T-cell (primary cell): ENCODE measurements at places on chromosomes 16 and 17. TPM values are rescaled to one million over a fixed set of nuclear protein-coding genes. Genes with fewer than 3 reads are reported as not detected.

The HOXB5 gene
- not detected for total RNA-seq

The SMIM36 gene
- total RNA-seq, result not detected

The TRPV3 gene
- 1.4 TPM for total RNA-seq

The SULT1A2 gene
- total RNA-seq, result 0.30 TPM

- no peaks in the 10 kb centered on the region for H3K27me3 ChIP-seq
- no peak overlapping the region for H3K27ac ChIP-seq
- H3K36me3 ChIP-seq, result peaks cover 35% of the 10 kb centered on the region
- no peaks in the 10 kb centered on the region for H3K4me1 ChIP-seq
- DNase-seq, result no peak
- no peak overlapping the region for H3K4me3 ChIP-seq
Measured at GRCh38 chr16:28910086-28911031, 14.7 kb downstream of the RABEP2 start.

GRCh38 chr17:11081342-11081741, 159.7 kb upstream of the SHISA6 start:
- H3K27me3 ChIP-seq, result no peaks in the 10 kb centered on the region
- H3K4me3 ChIP-seq, result no peak overlapping the region
- H3K4me1 ChIP-seq, result no peaks in the 10 kb centered on the region
